ENCODE measurements at places on chromosomes 3 and 15. TPM values are rescaled to one million over a fixed set of nuclear protein-coding genes. Genes with fewer than 3 reads are reported as not detected.
A peak's percentile ranks its signal among the peaks of the same experiment; 100 is the strongest.

The BDH1 gene
- total RNA-seq = 27.2 TPM

DNA sequence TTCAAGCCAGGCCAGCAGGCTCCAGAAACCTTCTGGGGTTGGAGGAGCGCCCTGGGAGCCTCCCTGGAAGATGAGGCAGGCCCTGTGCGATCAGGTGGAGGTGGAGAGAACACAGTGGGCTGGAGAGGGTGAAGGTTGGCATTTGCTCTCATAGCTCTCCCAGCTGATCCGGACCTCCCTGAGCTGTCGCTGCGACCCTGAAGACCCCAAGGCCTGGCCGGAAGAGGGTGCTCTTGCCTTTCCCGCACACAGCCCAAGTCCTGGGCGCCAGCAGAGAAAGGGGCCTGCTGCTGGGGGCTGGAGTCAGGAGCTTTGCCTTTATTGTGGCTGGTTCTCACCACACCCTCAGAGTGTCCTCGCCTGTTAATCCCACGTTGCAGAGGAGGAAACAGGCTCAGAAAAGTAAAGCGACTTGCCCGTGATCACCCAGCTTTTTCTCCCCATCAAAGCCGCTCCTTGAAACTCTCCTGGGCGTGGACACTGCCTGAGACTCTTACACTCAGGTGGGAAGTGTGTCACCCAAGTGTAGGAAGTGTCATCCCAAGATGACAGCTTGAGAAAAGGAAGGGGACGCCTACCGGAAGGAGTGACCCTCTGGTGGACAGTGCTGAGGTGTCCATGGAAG is 8.6 kb upstream of the RPL29 start:
- DNase-seq = peak; percentile 76
- H3K4me3 ChIP-seq = no peak overlapping the region
- no peak overlapping the region for H3K27ac ChIP-seq
- peaks cover 8% of the 10 kb centered on the region for H3K4me1 ChIP-seq
- H3K27me3 ChIP-seq = no peaks in the 10 kb centered on the region
- H3K36me3 ChIP-seq = no peaks in the 10 kb centered on the region

- DNase-seq = no peak
- H3K4me1 ChIP-seq = no peaks in the 10 kb centered on the region
- H3K27me3 ChIP-seq = no peaks in the 10 kb centered on the region
- H3K4me3 ChIP-seq = no peak overlapping the region
Observed at GRCh38 chr15:83846847-83847246, 192.9 kb downstream of the ADAMTSL3 start.

The BNIP2 gene
- total RNA-seq = 40.6 TPM

- H3K4me1 ChIP-seq = no peaks in the 10 kb centered on the region
- H3K27ac ChIP-seq = no peak overlapping the region
- H3K27me3 ChIP-seq = no peaks in the 10 kb centered on the region
- H3K4me3 ChIP-seq = no peak overlapping the region
- H3K36me3 ChIP-seq = no peaks in the 10 kb centered on the region
Observed at GRCh38 chr3:177836671-177837070, 639.4 kb upstream of the TBL1XR1 start.

- no peaks in the 10 kb centered on the region for H3K36me3 ChIP-seq
- no peaks in the 10 kb centered on the region for H3K4me1 ChIP-seq
- H3K27me3 ChIP-seq = no peaks in the 10 kb centered on the region
- no peak overlapping the region for H3K27ac ChIP-seq
Observed at GRCh38 chr3:56813653-56813960, 11.9 kb upstream of the ARHGEF3 start.

- H3K27ac ChIP-seq = no peak overlapping the region
- no peaks in the 10 kb centered on the region for H3K27me3 ChIP-seq
- H3K4me1 ChIP-seq = no peaks in the 10 kb centered on the region
- H3K4me3 ChIP-seq = no peak overlapping the region
- H3K36me3 ChIP-seq = no peaks in the 10 kb centered on the region
Observed at GRCh38 chr15:36769098-36769497, 189.7 kb downstream of the CDIN1 start.

DNA sequence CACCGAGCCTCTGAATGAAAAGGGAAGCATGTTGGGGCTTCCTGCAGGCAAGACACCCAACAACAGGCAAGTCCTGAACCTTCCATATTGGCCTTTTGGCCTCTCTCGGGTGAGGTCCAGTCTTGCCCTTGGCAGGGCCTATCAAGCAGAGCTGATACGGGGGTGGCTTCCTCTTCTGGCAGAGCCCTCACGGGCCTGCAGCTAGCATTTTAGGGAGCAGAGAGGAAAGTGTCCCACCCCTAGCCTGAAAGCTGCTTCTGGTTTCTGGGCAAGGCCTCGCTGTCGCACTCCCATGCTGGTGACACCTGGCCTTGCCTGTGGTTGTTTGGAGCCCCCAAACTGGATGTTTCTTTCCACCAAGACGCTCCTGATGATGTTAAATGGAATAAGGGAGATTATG is 31.8 kb upstream of the CTSH start:
- H3K4me1 ChIP-seq = no peaks in the 10 kb centered on the region
- H3K27me3 ChIP-seq = peaks cover 5% of the 10 kb centered on the region
- H3K27ac ChIP-seq = no peak overlapping the region
- no peaks in the 10 kb centered on the region for H3K36me3 ChIP-seq
- DNase-seq = no peak
- H3K4me3 ChIP-seq = no peak overlapping the region

The MAGEL2 gene
- total RNA-seq = 4.5 TPM

The BOC gene
- 6.0 TPM for total RNA-seq
